ENCODE measurements at places on chromosomes 3 and 15.

DNA sequence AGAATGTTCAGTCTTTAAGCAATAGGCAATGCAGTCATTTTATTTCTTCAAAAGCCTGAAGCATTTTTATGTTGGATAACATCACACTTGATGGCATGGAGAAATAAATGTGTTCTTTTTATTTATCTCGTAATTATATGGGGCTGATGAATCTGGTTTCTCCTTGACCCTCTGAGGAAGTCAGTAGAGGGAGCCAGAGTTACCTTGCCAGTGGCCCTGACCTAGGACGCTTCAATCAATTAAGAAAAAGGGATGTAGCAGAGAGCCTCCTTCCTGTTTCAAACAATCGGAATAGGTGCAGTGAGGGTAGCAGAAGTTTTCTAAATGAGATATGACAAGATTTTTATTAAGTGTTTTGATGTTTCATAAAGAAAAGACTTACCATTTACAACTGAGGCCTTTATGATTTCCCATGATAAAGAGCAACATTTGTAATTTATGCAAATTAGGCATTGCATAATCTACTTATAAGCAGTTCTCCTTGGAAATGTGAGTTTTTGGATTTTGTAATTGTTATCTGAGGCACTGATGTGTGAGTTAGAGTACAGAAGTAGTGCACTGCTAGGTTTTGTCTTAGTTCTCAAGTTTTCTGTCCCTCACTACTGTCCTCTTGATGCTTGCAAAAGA lies 129.1 kb downstream of the RAP2B start:
- DNase-seq, result no peak

DNA sequence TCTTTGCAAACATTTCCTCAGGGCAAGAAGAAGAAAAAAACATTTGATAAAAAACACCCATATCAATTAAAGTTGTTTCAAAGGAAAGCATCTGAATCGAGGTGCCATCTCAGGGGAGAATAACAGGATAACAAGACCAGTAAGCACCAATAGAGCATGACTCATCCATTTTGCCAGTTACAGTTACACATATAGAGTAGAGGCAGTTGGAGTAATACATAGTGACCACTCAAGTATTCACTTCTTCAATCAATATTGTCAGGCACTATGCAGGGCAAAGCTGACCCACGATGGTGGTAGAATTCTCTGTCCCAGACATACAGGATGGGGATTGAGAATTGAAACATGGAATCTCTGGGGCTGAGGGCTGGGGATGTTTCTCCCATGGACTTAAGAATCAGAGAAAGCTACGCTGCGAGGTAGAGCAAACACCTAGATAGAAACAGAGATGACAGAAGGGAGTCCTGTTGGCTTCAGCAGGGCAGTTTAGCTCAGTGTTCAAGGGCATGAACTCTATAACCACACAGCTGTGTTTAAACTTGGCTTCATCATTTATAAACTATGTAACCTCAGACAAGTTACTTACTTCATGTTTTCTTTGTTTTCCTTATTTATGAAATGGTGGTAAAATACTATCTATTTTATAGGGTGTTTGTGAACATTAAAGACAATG lies 186.4 kb upstream of the NANOGP8 start:
- DNase-seq, result no peak

- peak; percentile 51 for DNase-seq
Measured at GRCh38 chr3:53162672-53163443, 1.8 kb downstream of the PRKCD start.

GRCh38 chr3:114452256-114452655 lies 158.4 kb downstream of the TIGIT start:
- no peak for DNase-seq

- DNase-seq, result no peak
Measured at GRCh38 chr3:16707260-16707659, 102.0 kb upstream of the DAZL start.

GRCh38 chr3:100540791-100541334 lies 48.4 kb downstream of the TMEM45A start:
- no peak for DNase-seq

DNA sequence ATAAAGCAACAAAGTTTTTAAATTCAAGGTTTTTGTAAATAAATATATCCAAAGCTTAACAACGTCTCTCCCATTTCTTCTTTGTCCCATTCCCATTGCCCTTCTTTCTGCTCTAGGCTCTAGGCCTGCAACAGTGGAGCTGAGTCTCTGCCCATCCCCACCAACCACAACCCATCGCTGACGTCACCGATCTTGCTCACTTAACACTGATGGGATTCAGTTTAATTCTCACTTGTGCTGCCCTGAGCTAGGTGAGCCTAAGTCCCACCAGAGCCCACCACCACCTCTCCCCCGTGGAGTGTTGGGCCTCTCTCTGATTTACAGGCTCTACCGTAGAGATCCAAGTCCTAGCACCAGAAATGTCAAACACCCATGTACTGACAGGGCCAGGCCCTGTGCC lies 61.3 kb upstream of the RAB6B start:
- DNase-seq, result no peak

GRCh38 chr3:1195947-1196346 lies 103.1 kb downstream of the CNTN6 start:
- no peak for DNase-seq

DNA sequence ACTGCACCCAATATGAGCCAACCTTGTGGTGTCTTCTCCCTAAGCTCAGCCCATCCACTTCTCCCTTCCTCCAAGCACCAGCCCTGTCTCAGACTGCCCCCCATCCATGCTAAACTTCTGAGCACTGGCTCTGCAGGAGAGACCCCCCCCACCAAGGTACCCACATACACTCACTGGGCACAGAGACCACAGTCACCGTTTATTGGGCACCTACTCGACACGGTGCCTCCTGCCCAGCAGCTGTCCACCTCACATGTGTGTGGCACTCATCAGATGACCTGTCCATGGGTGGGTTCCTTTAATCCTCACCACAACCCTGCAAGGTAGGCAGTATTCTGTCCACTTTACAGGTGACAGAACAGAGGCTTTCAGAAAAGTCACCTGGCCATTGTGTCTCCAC lies 22.3 kb upstream of the SFMBT1 start:
- peak; percentile 23 for DNase-seq

DNA sequence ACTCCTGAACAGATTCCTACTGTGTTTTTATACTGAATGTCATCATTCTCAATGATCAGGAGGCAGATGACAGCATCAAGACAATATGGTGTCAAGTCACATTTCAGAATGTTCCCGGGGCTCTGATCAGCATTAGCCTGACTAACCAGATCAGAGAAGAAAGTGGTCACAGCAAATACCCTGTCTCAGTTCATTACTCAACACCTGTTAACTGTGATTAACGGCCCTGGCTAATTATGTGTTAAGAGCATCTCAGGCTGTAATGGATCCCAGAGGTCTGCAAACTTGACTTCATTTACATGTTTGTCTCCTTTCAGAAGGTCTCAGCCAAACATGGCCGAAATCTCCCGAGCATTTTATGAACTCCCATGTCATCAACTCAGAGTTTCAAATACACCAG lies 833.7 kb downstream of the FHIT start:
- DNase-seq, result no peak

DNA sequence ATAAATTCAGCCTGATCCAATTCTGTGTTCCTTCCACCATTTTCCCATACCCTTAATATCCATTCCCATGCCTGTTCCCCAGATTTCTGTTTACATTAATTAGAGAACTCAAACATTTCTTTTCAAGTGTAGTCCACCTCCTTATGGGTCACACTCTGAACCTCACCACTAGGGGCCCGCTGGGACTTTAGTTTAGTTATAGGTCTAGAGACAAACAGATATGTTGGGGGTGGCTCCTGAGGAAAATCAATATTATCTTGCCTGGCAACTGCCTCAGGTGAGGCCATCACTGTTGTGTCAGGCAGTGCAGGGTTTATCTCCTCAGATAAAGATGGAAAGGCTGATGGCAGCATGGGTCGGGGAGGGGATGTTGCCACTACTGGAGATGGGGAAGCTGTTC lies 72.8 kb downstream of the CLDN1 start:
- DNase-seq, result no peak

GRCh38 chr3:132325634-132326033 lies 8.4 kb downstream of the ACP3 start:
- DNase-seq, result no peak

DNA sequence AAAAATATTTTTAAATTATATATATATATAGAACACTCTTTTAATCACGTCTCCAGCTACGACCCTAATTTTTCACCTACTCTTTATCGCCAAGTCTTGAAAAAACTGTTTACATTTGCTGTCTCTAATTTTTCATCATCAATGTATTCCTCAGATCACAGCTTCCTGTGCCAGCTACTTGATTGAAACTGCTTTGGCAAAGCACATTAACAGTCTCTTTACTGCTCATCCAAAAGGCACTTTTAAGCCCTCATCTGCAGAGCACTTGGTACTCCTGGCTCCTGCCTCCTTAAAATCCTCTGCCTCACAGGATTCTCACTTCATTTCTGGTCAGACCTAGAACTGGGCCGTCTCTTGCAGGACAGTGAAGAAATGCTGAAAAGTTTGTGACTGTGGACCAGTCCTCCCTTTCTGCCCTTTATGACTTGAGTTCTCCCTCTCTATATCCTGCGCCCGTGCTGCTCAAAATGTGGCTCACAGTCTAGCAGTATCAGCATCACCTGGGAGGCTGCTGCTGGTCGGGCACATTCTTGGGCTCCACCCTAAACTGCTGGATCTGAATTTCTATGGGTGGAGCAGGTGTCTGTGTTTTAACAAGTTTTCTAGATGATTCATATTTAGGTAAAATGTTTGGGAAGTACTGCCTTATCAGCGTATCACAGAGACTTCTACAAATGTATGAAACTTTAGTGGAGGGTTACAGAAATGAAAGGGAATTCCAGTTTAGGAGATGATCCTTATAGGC lies 196.8 kb downstream of the ADAMTSL3 start:
- DNase-seq, result no peak

DNA sequence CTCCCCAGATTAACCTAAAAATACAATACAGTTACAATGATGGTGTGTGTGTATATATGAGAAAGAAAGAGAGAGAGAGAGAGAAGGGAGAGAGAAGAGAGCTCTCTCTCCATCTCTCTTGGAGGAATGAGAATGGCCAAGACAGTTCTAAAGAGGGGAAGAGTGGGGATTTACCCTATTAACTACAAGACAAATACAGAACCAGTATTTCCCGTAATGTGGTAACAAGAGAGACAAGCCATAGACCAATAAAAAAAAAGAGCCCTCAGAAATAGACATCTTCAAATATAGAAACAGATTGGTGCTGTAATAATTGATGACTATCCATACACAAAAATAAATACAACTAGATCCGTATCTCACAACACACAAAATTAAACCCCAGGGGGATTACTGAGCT lies 87.0 kb downstream of the NSMCE3 start:
- no peak for DNase-seq

DNA sequence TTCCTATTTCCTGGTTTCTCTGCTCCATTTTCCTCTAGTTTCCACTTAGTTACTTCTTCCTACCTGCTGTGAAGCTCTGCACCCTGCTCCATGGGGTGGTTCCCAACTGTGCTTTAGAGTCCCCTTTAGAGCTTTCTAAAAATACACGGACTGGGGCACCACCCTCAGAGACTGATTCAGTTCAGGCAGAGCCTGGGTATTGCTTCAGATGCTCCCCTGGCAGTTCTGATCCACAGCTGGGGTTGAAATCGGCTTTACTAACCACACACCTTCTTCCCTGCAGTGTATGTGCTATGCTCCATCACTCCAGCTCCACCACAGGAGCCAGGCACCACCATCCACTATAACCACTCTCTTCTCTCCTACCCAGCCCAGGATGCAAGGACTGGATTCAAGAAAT lies 12.6 kb downstream of the ANP32A start:
- DNase-seq, result peak; percentile 14

DNA sequence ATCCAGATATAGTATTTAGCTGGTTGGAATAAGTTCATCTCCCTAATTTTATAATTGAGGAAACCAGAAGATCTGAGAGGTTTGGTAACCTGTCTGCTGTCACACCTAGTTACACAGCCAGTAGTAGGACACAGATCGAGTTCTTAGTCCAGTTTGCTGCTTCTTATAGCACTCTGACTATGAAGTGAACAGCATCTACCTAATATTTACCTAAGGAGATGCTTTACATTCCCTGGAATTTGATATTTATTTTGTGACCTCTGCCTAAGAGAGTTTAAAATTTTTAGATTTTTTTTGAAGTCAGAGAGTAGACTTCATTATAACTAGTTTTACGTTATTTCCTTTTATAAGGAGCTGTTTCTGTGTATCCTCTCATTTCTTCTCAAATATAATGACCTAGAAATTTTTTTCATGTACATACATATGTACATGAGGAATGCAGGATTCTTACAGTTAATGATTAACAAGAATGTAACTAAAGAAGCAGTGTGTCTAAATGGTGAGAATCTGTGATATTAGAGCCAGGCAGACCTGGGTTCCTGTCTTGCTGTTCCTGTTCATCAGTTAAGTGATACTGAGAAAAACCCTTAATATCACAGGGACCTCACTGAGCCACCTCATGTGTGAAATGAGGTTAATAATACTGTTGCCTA lies 4.3 kb downstream of the ARHGEF26 start:
- DNase-seq, result no peak

DNA sequence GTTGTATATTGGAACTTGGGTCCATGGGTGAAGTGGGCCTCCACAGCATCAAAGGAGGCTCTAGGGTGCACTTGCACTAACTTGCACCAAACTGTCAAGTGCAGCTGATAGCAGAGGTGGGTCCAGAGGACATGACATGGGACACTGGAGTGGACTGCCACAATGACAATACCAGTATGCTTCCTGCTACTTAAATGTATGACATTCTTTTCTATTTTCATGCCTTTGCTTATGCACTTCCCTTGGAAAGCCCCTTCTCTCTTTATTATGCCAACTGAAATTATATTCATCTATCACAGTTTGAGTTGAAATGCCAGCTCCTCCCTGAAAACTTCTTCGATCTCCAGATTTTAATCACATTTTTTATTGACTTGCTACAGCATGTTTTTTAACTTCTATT lies 101.8 kb downstream of the CFAP20DC start:
- DNase-seq, result no peak

DNA sequence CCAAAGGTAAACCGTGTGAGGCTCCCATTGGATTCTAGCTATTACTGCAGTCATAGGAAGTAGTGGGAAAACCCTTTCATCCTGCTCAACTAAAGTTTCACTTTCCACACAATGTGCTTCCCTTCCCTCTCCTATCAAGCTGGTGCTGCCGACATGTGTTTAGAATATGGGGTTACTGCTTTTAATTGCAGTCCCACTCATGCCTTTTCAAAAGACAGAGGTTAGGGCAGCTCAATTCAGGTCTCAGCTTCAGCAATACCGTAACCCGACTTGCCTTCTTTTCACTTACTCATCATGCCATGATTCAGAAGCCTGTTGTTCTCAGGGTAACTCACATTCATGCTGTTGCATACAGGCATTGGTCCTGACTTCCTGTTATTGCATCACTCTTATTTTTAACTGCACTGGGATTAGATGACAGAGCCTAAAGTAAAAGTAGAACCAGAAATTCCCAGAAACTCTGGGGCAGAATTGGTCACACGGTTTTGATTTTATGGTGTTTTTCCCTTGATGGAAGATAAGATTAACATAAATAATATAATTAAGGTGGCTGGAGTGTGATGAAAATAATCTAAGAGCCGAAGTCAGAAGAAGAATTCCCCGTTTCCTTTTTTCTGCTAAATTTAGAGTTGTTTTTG lies 45.7 kb downstream of the C2CD4B start:
- no peak for DNase-seq

Measured in activated T-cell treated with anti-CD3 and anti-CD28 coated beads, Interleukin-2, amount 50 U/mL, for 24 hours (primary cell).